H1 (cell line): ENCODE measurements at places on chromosomes 4 and X. TPM values are rescaled to one million over a fixed set of nuclear protein-coding genes. Genes with fewer than 3 reads are reported as not detected.

- DNase-seq: no peak
Observed at GRCh38 chr4:77734928-77735327, 84.2 kb downstream of the CNOT6L start.

CT45A2 gene
- total RNA-seq: not detected in 2 replicates

GRCh38 chr4:77232653-77233052 is 75.6 kb downstream of the CCNG2 start:
- DNase-seq: no peak

GRCh38 chr4:1446502-1447386 is 40.5 kb upstream of the NKX1-1 start:
- no peak for DNase-seq

- no peak for DNase-seq
Observed at GRCh38 chrX:42933187-42933586, 155.2 kb upstream of the PPP1R2C start.

- no peak for DNase-seq
Observed at GRCh38 chrX:54208531-54208930, 25.5 kb upstream of the FAM120C start.

DNA sequence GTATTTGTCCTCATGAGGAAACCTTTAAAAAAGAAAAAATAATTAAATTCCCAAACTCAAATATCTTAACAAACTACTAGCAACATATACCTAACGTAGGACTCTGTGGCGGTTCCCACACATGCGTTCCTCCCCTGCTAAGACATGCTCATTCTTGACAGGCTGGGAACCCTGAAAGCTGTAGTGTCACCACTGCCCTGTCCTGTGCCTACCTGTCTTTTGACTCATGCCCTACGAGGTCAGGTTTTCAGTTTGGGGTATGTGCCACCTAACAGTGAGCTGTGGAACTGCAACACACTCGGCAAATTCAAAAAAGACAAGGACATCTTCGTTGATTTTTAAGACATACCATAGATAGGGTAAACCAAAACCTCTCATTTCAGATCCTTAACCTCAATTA is 17.8 kb downstream of the IDS start:
- DNase-seq: no peak

- no peak for DNase-seq
Observed at GRCh38 chrX:15790769-15791290, 546 bp downstream of the ZRSR2 start.

OSTC gene
- 176 and 178 TPM in 2 replicates for total RNA-seq

TCEANC gene
- total RNA-seq: 2.0 and 3.2 TPM in 2 replicates

ITM2A gene
- 34.9 and 35.7 TPM in 2 replicates for total RNA-seq

DNA sequence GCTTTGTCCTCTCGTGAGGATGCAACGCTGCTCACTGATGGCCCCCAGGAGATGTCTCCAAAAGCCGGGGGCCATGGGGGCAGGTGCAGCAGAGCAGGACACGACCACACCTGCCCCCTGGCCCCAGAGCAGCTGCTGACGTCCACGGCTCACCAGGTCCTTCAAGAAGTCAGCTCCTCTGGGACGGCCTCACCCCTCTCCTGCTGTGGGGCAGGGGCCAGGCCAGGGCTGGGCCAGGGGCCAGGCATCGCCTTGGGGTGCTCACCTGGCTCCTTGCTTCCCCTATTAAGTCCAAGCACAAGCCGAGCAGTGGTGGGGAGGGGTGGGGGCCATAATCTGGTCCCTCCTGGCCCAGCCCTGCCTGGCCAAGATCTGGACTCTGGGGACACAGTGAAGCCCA is 28.6 kb upstream of the MXD4 start:
- DNase-seq: no peak

- no peak for DNase-seq
Observed at GRCh38 chr4:38894322-38894982, 26.8 kb downstream of the FAM114A1 start.

DNA sequence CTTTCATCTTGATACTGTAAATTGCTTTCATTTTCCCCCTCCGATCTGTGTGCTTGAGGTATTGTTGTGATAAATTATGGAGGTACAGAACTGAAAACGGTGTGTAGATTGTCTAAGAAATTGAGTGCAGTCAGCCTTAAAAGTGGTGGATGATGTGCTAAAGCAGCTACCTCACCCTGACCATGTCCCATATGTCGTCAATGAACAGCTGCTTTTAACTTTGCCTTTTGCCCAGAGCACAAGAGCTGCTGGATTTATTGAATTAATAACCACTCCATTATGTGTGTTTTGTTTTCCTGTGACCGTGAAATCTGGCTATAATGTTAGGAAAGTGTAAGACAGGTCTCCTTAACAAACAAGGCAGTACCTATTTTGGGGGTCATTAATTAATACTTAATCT is 581.9 kb upstream of the PITX2 start:
- no peak for DNase-seq

SSX4B gene
- total RNA-seq: 0.32 TPM in 1 of 2 replicates, not detected in the other

CCDC110 gene
- 2.5 and 3.1 TPM in 2 replicates for total RNA-seq

DNA sequence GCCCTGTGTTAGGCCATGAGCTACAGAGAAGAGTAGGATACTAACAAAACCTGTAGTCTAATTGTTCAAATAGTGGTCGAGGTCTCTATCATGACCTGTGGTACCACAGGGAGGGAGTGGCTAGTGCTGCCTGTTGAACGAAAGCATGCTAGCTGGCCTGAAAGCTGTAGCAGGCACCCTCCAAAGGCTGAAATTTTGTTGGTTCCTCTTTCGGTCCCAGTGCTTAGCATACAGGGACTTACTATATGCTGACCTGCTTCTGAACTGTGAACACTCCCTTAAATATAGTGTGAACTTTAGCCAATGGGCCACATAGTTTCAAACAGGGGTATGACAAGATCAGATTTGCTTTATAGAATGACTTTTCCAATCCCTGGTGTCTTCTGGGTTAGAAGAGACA is 113.4 kb downstream of the PJA1 start:
- no peak for DNase-seq
